ENCODE measurements at places on chromosomes 3 and 15.

- no peak for DNase-seq
Observed at GRCh38 chr15:82763361-82764116, 42.3 kb downstream of the FSD2 start.

DNA sequence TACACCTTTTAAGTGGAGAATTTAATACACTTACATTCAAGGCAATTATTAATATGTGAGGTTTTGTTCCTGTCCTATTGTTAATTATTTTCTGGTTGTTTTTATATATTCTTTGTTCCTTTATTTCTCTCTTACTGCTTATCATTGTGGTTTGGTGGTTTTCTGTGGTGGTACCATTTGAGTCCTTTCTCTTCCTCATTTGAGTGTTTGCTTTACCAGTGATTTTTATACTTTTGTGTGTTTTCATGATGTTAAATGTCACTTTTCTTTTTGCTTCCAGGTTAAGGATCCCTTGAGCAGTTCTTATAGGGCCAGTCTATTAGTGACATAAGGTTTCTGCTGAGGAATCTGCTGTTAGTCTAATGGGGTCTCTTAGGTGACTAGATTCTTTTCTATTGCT lies 116.5 kb downstream of the LRRK1 start:
- DNase-seq, result no peak

- no peak for DNase-seq
Observed at GRCh38 chr3:99551520-99551919, 86.9 kb upstream of the COL8A1 start.

DNA sequence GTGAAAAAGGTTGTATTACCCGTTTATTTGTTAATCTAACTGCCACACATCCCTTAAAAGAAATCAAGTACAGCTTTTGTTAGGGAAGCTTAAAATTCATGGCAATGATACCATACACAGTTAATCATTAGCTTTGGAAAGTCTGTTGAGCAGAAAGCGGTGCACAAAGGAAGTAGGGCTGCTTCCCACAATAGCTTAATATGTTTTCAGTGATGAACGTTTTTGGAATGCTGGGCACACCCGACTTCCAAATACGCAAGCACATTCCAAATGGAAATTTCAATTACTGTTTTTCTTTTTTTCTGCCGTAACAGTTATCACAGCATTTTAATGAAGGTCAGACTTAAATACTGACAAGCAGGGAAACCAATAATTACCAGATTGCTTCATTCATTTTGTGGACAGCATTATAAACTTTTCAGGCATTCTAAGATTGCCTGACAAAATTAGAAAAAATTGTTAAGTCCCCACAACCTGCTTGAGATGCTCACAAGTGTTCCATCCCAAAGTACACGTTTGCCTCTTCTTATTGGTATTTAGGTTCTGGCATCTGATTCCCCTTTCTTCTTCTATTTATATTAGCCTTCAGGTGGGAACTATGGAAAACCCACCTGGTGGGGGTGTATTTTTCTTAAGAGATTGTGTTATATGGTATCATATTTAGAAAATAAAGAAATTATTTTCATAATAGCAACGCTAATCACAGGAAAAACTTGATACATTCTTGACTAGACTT lies 1.1 kb upstream of the ECT2 start:
- peak; percentile 88 for DNase-seq

DNA sequence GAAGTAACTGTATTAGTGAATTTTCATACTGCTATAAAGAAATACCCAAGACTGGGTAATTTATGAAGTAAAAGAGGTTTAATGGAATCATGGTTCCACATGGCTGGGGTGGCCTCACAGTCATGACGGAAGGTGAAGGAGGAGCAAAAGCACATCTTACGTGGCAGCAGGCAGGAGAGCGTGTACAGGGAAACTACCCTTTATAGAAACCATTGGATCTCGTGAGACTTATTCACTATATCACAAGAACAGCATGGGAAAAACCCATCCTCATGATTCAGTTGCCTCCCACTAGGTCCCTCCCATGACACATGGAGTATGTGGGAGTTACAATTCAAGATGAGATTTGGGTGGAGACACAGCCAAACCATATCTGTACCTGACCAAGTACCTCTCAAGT lies 812.3 kb upstream of the ALCAM start:
- no peak for DNase-seq

DNA sequence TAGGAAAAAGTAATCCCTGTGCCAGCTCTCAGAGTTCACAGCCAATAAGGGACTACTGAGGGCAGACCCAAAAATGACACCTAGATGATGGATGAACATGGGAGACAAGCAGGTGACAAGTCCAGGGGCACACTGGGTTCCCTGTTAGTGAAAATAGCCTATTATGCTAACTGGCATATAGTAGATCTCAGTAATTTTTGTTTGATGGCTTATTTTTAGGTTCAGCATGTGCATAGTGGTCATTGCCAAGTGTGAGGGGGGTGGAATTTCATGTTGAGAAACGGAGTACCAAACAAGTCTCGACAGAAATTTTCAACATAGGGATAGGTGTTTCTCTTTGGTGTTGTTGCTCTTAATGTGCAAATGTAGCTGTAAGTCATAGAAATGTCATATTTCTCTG lies 6.4 kb upstream of the ITGB5 start:
- no peak for DNase-seq

DNA sequence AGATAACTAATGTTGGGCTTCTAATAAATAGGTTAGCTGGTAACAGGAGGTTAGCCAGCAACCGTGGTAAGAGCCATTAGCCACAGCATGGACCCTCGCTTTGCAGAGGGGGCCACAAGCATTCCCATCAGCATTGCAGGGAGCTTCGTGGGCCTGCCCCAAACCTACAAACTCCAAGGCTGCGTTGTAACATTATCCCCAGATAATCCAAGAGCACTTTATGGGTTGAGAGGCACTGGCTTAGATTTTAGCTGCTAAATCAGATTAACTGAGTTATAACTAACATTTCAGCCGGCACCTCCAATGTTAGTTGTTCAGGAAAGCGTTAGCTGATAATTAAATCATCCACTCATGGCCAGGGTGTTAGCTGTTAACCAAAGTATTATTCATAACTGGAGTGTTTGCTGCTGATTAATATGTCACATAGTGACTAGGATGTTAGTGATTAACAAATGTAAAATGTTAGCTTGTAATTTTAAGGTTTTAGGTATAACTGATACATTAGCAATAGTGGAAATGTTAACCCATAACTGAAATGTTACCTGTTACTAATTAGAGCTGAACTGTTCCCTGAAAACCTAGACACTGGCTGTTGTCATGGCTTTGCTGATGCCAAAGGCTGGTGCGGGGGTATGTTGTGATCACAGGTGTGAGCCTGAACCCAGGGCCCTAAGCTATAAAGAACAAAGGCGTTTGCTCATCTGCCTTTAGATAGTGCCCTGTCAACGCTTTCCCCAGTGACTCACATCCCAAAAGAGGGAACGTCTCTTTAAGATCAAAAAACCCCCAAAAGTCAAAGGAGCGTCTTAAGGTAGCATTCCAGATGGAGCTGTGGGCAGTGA lies 56.2 kb downstream of the SLC6A6 start:
- no peak for DNase-seq

DNA sequence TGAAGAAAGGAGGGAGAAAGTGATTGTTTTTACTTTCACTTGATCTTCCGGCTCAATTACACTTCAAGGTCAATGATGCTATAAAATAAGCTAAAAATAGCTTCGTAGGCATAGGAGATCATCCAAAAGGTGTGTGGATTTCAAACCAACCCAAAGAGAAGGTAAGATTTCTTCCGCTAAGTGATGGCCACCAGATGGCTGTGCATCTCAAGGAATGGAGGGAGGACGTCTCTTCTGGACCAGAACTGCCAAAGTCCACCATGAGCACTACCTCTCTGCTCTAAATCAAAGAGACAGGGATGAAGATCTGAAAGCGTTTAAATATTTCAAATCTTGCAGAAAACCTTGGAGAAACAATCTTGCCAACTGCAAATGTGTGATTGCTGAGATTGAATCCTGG lies 199.1 kb upstream of the ZPLD1 start:
- no peak for DNase-seq

GRCh38 chr3:114847564-114847963 lies 299.5 kb downstream of the ZBTB20 start:
- no peak for DNase-seq
